ENCODE measurements at places on chromosomes 16 and 17.

DNA sequence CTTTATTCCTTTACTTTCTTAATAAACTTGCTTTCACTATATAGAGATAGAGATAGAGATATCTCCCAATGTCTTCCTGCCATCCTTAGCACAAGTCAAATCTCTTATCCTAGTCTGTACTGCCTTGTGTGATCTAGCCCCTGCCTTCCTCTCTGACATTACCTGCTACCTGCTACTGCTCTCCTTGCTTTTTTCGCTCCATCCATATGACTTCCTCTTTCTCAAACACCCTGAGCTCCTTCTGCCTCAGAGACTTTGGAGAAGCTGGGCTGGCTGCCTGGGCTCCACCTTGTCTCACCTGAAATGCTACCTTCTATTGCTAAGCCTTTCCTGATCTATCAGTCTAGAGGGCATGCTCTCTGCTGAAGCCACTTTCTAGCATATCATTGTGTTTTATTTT is 24.7 kb upstream of the WSB1 start:
- no peak for DNase-seq

DNA sequence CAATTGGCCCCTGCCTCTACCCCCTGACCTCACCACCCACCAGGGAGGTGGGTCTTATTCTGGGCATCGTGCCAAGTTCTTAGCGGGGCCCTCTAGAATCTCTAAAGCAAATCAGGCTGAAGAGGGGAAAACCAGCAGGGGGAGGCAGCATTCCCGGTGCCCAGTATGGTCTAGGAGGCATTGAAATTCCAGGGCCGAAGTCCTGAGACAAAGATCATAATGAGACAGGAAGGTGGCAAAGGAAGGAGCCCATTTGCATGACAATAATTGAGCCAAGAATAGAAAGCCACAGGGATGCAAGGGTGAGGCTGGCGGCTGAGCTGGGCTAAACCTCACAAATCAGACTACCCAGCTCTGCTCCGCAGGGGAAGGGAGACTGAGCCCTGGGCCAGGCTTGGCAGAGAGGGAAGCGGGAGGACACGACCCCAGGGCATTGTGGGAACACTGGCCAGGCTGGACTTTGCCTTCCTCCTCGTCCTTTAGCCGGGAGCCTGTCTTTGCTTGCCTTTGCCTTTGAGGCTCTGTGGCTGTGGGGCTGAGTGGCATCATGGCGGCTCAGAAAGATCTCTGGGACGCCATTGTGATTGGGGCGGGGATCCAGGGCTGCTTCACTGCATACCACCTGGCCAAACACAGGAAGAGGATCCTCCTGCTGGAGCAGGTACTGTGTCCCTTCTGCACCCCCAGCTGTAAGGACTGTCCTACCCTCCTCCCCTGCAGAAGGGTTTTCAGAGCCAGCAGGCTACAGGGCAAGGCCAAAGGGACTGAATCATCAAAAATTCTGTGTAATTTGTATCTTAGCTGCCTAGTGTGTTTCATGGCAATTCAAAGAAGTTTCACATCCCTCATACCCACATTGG is at the start of gene PIPOX:
Gene PIPOX, plus strand, starts transcription at position 463 of the 860 bp plus-strand sequence. Its CDS starts 85 bp downstream, at position 548.
- peak; percentile 64 for DNase-seq

- DNase-seq, result no peak
Measured at GRCh38 chr17:38898291-38898679, 27.1 kb upstream of the LASP1NB start.

GRCh38 chr16:24071666-24072360 is 184.3 kb upstream of the CACNG3 start:
- DNase-seq, result no peak

- peak; percentile 44 for DNase-seq
Measured at GRCh38 chr17:64448665-64449512, at the start of gene MILR1. Gene MILR1, plus strand, starts transcription at chr17:64449115. Its CDS starts 54 bp downstream, at chr17:64449169.

DNA sequence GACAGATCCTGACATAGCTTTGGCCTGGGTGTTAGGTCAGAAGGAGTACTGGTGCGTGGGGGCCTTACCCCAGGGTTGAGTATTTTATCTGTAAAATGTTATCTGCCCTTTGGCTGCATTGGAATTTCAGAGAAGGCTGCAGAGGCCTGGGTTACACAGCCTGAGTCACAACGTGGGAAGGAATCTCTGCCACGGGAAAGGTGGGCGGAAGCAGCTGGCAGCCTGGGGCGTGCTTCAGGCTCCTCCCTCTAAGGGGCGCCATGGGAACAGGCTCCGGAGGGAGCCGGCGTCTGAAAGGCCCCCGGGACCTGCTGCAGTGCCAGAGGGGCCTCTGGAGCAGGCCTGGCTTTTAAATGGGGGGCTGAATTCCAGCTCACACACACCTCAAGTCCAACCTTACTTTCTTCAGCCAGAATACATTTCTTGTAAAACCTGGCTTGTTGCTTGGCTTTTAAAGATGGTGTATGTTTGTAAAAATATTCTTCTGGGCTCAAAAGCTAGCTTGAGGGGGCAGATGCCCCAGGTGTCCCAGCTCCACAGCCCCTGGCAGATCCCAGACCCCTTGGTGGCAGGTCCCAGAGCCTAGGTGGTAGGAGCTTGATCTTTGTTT is 142.2 kb downstream of the RAB11FIP4 start:
- no peak for DNase-seq

DNA sequence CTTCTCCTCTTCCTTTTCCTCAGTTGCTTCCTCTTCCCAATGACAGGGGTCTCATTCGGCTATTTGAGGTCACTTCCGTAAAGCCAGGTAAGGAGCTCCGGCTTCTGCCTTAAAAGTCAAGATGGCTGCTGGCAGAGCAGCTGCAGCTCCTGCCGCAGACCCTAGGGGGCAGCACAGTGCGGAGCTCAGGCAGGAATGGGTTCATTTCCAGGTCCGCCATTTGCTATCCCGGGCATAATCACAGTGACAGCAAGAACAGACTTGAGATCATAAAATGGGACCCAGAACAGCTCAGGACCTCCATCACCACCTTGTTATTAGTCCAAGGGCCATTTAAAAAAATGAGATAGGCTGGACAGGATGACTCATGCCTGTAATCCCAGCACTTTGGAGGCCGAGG is 199.5 kb downstream of the ZNF18 start:
- DNase-seq, result no peak

- no peak for DNase-seq
Measured at GRCh38 chr17:72697602-72698146, 394.8 kb downstream of the SLC39A11 start.

DNA sequence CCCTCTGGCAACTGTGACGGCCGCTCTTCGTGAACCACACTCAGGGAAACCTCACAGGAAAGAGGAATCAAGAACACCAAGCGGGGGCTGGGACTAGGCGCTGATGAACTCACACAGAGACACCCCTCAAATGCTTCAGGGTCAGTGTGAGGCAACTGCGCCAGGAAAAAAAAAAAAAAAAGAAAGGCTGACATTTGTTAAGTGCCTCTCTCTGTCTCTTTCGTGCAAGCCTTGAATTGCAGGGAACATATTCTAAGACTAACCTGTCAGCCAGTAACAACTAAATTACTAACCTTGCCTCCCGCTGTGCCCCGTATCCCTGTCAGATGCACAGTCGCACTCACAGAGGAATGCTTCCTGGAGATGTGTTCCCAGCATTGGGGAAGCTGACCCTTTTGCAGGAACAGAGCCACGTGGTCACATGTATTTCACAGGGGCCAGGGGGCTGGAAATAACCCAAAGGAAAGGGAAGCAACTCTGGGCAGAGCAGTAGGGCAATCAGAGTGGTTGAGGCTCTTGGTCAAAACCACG is 247.8 kb downstream of the XYLT1 start:
- DNase-seq, result no peak

GRCh38 chr16:11473728-11474127 is 113.0 kb downstream of the LITAF start:
- DNase-seq, result no peak

- DNase-seq, result no peak
Measured at GRCh38 chr16:11692651-11693050, 24.4 kb downstream of the SNN start.

DNA sequence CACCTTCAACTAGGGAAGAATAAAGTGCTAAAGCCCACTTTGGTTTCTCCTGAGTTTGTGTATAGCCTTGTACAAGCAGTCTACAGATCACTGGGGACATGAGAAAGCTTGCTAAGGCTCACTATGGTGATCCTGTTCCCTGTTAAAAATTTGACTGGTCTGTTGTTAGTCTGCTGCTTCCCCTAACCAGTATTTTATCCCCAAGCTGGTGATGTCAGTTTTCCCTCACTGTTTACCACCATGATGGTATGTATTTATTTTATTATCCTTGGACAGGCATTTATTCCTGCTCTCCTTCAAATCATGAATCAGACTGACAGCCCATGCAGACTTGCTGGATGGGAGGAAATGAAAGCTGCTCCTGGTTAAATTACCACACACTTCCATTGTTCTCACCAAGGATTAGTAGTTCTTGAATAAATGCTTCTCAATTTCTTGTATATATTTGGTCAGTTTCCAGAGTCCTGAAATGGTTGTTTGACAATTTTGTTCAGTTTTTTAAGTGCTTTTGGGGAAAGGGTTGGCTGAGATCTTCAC is 99.6 kb downstream of the CA4 start:
- no peak for DNase-seq

DNA sequence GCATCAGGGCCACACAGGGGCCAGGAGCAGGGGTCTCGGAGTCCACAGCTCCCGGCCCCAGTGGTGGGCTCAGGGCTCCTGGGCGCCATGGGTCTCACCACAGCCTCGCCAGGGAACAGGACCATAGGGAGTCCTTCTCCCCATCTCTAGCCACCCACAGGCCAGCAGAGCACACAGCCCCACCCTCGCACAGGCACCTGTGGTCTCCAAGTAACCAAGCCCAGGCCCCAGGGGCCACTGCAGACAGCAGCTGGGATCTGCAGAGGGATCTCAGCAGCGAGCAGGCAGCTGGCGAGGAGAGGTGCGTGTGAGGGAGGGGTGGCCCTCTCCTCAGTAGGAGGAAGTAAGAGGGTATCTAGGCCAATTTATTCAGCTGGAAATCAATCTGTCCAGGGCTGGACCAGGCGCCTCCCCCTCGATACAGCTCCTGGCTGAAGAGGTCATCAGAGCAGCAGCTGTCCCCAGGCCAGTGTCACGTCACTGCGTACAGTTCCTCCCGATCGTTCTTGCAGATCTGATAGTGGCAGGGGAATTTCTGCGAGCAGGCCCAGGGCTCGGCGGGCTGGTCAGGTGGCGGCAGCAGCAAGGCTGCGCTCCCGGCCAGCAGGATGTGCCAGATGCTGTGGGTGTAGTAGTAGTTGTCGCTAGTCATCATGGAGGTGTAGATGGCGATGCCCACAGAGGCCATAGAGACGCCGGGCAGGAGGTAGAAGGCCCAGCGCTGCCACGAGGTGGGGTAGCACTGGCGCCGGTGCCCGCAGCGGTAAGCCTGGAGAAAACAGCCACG is 1.4 kb upstream of the MRPL28 start:
- no peak for DNase-seq

GRCh38 chr16:47276522-47276921 is 132.8 kb upstream of the NETO2 start:
- DNase-seq, result no peak

GRCh38 chr16:88591577-88592021 is 21.4 kb downstream of the ZC3H18 start:
- DNase-seq, result no peak

GRCh38 chr16:27826893-27827289 is 236.6 kb downstream of the GSG1L start:
- DNase-seq, result no peak

GRCh38 chr16:14307527-14308367 is 236.6 kb downstream of the MRTFB start:
- DNase-seq, result no peak

DNA sequence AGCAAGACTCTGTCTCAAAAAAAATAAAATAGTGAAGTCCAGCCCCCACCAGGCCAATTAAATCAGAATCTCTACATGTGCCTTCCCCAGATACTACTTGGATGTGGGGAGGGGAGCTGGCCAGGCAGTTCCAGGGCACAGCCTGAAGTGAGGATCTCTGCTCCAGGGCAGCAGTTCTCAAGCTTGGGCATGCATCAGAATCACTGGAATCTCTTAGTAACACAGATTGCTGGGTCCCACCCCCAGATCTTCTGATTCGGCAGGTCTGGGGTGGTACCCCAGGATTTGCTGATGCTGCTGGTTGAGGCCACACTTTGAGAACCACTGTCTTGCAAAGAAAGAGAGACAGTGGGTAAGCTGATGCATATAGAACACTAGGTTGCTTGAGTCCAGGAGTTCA is 8.3 kb upstream of the CDH5 start:
- no peak for DNase-seq

DNA sequence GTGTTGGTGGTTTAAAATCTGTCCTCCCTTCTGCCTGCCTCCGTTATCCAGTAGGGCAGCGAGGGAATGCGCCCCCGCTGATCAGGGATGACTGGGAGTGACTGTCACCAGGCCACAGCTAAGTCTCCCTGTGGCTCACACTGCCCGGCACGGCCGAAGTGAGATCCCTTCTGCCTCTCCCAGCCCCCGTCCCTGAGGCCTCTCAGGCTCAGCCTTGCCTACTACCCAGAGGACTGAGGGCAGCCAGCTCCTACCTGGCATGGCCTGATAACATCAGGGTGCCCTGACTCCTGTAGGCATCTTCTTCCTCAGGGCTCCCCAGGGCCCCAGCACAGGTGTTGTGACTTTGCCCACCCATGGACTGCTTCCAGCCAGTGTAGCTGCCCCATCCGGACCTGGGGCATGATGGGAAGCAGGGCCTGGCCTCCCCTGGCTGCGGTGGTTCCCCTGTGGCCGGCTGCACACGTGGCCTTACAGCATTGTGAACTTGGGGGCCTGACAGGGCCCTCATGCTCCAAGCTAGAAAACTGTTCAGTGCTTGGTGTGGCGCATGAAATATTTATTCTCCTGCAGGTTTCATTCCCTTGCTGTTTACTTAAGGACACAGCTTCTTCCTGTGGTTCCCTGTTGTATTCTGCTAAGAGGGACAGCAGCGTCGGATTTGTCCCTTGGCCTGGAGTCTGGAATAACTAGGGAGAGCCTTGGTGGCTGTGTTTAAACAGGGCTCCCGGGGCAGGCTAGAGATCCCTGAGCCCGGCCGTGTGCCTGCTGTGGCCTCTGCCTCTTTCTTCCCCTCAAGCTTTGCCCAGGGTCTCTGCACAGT is 30.0 kb downstream of the GINS2 start:
- no peak for DNase-seq

- DNase-seq, result no peak
Measured at GRCh38 chr16:81491541-81492188, 47.1 kb downstream of the CMIP start.

DNA sequence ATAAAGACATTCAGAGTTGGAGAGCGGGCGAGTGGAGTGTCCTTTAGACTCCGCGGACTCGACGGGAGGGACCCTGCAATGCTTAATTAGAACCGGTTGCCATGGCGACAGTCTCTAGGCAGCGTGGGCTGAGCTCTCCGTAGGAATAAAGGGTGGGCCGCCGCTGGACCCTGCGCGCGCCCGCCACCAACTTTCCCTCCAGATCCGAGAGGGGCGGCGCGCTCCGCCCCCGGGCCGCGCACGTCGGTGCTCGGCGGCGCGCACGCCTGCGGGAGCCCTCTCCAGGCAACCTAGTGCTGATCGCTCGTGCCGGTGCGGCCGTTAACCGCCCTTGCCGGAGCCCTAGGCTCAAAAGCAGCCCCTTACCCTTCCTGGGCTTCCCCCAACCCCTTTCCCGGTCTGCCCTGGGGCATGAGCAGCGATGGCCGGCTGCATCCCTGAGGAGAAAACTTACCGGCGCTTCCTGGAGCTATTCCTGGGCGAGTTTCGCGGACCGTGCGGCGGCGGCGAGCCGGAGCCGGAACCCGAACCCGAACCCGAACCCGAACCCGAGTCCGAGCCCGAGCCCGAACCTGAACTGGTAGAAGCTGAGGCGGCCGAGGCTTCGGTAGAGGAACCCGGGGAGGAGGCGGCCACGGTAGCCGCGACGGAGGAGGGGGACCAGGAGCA is at the start of gene PPM1E:
Gene PPM1E, plus strand, starts transcription at position 278 of the 669 bp plus-strand sequence.
- DNase-seq, result no peak
